NCI-H2171 (cell line): ENCODE measurements at places on chromosomes 1 and 21.

- no peak for DNase-seq
These were observed 11.6 kb downstream of the KDM5B start for GRCh38 chr1:202796670-202797069.

DNA sequence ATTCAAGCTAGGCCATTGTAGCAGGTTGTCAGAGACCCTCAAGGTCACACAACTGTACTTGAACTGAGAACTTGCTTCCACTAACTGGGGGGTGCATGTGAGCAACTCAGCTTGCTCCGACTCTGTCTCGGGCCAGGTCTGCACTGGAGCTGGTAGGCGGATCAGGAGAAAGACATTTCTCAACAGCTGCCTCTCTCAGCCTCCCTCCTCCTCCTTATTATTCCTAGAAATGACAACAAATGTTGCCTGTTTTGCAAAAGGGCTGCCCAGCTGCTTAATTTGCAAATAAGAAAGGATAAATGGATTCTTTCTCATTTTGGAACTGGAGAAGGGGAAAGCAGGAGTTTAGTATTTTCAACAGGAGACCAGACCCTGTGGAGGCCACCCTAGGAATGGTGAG, 140.5 kb downstream of the RHOU start:
- no peak for DNase-seq

DNA sequence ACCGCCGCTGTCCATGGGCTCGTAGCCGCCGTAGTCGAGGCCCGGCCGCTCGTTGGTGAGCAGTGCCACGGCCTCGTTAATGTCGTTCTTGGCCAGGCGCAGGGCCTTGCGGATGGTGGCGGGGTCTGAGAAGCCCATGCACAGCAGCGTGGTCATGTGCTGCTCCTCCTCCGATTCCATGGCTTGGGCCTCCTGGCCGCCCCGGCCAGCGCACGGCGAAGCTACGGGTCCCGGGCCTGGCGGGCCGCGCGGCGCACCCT, 300 bp downstream of the USP24 start:
- DNase-seq: no peak

DNA sequence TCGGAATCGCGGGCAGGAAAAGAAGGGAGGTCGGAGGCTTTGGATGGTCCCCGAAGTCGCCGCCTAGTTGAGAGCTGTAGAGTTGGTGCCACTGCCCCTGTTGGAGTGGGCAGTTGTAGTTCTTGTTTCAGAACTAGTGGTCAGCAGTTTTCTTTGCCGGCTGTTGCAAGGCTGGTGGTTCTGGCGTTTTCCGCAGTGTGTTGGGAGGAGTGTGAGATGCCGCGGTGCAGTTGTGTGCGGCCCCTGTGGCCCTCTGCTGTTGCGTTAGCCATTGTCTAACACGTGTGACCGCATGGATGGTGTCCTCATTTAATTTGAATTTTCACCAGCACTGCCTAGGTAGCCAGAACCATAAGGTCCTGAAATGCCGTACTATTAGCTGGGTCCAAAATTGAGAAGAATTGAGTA, 1.4 kb downstream of the ARF1 start:
- no peak for DNase-seq

GRCh38 chr1:28111157-28111556, 22.7 kb upstream of the EYA3 start:
- no peak for DNase-seq

GRCh38 chr1:64197076-64197475, 6.3 kb upstream of the UBE2U start:
- no peak for DNase-seq

DNA sequence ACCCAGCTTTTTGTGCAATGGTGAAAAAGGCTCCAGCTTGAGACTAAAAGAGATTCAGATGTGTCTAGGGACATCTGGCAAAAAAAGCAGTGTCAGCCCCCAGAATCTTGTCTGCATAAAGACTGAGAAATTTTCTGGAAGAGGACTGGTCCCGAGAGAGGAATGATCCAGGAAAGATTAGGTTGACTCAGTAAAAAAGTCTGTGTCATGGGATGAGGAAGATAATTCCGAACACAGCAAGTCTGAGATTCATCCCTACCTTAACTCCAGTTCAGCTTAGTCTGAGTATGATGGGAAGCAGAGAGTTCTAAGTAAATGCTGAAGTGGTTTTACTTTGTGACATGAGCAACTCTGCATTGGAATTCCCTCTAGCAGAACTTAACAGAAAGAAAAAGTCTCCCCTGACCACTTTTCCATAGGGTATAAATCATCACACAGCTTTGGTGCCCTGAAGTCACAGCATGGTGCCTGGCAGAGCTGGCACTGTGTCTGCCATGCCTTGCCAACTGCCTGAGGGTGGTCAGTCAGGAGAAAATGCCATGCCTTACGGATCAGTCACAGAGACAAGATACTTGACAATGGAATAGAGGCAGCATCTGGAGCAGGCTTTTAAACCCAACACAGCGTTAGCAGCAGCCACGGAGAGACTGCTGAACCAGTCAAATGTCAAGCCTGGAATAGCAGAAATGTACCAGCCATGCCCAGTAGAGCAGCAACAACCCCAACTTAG, 153.4 kb downstream of the ZC3H11B start:
- no peak for DNase-seq

DNA sequence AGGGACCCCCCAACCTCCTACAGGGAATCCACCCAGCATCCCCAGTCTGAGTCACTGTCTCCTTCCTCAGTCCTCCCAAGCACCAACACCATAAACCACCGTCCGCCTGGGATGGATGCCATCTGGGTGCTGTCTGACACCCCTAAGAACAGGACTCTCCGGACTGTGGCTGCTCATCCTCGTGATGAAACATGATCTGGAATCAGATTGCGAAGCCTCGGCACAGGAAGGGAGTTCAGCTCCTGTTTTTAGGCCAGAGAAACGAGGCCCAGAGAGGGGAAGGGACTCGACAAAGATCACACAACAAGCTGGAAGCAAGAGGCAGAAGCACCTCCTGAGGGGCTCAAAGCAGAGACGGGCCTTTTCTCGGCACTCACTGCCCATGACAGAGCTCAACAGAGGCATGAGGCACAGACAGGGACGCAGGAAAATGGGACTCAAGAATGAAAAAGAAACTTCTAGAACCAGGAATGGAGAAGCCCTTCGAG, 8.4 kb downstream of the KCNN3 start:
- no peak for DNase-seq

GRCh38 chr1:220943319-220943996, 64.2 kb downstream of the HLX start:
- DNase-seq: no peak

DNA sequence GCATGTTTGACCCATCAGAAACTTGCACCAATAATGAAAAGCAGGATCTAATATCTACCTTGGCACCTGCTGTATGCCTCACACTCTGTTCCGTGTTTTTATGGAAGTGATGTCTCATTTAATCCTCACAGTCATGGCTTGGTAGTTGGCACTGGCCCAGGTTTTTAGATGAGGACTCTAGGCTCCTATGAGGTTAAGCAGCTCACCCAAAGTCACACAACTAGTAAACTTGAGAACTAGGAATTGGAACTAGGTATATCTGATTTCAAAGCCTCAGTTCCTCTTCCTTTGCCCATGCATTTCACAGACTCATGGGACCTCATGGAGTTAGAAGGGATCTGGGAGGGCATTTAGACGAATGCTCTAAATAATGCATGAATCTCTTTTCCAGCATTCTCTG, 21.3 kb upstream of the TARBP1 start:
- no peak for DNase-seq

- no peak for DNase-seq
These were observed 11.5 kb downstream of the YBEY start for GRCh38 chr21:46297338-46298271.

DNA sequence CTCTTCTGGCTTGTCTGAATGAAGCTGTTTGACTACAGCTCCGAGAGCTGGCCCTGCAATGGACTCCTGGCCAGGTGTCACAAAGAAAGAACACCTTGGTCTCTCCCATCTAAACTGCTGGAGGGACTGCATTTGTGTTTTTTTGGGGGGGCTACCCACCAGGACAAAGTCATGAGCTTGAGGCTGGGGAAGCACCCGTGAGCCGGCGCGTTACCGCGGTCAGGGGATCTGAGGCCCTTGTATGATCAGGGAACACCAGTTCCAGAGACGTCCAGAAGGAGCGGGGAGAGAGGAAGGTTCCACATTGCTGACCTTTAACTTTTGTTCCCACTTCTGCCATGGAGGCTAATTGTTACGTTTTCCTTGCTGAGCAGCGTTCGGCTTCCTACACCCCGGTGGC, 84.5 kb upstream of the C1orf174 start:
- DNase-seq: no peak

- DNase-seq: peak; percentile 35
These were observed 33.5 kb downstream of the KCNC4 start for GRCh38 chr1:110243574-110243973.

DNA sequence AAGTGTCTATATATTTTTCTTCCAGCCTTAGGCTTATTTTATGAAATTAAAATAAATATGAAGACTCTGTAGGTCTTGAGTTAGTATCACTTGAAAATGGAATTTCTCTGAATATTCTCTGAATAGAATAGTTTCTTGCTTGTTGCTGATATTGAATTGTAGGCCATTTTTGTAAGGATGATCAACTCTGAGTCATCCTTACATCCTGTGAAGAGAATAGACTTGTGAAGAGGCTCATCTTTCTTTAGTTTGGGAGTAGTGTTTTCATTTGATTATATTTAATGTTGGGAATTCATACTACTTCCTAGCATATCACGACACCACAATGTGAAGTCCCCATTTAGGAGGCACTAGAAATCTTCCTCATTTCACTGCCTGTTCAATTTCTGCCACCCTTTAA, 27.5 kb upstream of the CD1D start:
- no peak for DNase-seq

- DNase-seq: no peak
These were observed 685 bp downstream of the CRTC2 start for GRCh38 chr1:153957744-153958110.

DNA sequence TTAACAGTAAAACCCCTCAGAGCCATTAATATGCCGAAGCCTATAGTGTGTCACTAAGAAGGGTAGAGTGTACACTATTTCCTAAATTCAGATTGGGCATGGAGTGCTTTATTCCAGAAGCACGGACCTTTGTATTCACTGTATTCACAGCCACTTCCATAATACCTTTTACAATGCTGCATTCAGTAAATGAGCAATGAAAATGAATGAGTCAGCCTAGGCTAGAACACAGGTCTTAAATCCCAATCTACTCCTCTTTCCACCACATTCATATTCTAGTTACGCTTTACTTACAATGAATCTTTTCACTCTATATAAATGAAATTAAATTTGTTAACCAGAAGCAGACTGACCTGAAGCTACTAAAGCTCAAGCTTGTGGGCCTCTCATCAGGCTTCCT, 13.0 kb upstream of the GORAB start:
- DNase-seq: no peak

DNA sequence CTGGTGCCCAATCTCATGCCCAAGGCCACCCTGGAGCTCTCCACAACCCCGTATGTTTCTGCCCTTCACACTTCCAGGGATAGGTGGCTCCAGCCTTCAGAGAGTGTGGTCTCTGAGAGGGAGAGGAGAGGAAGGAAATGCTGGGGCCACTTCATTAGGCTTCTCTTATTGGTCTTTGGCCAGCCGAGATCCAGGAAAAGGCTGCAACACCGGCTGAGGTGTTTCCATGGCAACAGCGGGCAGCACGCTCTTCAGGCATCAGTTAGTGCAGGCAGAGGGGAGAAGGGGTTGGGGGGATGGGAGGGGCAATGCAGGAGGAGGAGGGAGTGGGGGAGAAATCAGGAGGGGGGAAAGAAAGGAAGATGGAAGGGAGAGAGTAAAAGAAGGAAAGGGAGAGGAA, 275.1 kb upstream of the GJB5 start:
- DNase-seq: no peak

DNA sequence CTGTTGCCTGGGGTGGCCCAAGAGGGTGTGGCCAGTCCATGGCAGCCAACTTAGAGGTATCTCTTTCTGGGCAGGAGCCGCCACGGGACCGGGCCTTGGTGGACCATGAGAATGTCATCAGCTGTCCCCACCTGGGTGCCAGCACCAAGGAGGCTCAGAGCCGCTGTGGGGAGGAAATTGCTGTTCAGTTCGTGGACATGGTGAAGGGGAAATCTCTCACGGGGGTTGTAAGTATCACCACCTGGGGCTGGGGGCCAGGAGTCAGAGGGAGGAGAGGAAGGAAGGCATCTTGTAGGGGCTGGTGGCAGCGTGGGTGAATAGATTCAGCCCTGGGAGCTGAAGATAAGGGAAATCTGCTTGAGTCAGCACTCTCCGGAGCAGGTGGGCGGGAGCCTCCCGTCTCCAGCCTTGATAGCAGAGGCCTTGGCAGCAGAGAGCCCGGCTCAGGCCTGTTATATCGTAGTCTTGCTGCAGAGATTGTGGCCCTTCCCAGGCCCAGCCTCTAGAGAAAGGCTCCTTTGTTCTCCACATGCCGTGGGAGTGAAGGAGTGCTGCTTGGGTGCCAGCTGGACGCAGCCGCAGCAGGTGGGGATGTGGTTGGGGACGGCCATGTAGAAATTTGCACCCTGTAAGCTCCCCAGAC, 25.4 kb downstream of the PHGDH start:
- DNase-seq: no peak

GRCh38 chr1:244381878-244382565, 69.7 kb downstream of the ADSS2 start:
- DNase-seq: no peak

- no peak for DNase-seq
These were observed 48.5 kb downstream of the GNG4 start for GRCh38 chr1:235601104-235601503.

GRCh38 chr1:206556750-206557635, 49.7 kb downstream of the RASSF5 start:
- DNase-seq: peak; percentile 59

- no peak for DNase-seq
These were observed 1.8 kb upstream of the FOXO6 start for GRCh38 chr1:41359211-41360073.

GRCh38 chr1:241924080-241924808, 33.3 kb upstream of the BECN2 start:
- no peak for DNase-seq

GRCh38 chr1:37748565-37748964, 16.4 kb downstream of the EPHA10 start:
- DNase-seq: no peak

DNA sequence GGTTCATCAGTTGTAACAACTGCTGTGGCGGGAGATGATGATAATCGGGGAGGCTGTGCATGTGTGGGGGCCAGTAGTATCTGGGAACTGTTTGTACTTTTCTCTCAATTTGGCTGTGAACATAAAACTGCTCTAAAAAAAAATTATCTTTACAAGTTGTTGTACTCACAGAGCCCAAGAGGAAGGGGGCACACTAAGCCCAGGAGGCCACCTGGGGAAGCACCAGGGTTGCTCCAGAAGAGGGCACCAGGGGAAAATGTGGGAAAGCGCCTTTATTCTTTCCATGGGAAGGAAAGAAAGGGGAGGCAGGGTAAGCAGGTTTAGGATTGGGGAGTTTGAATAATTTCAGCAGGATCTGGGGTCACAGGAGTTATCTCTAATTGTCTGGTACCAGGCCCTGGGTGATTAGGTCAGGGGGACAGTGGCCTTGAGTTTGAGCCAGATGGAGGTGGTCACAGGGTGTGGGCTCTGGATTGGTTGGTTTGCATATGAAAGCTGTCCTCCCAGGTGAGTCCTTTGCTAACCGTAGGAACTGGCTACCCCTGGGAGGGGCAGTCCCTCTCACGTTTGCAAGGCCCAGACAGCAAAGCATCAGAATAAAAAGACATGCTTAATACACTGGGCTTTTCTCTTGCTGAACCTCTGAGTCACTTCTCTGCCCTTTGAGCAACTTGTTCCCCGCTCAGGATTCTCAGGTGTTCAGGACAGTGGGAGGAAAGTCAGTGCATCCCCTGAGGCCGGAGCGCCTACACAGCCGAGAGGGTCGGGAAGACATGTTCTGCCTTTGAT, 11.2 kb downstream of the MYOC start:
- no peak for DNase-seq
